ENCODE measurements at places on chromosomes 11 and 22.

GRCh38 chr11:6833356-6833755 lies 12.1 kb upstream of the OR10A5 start:
- no peak for DNase-seq

GRCh38 chr11:61670626-61671025 lies 9.6 kb upstream of the DAGLA start:
- no peak for DNase-seq

DNA sequence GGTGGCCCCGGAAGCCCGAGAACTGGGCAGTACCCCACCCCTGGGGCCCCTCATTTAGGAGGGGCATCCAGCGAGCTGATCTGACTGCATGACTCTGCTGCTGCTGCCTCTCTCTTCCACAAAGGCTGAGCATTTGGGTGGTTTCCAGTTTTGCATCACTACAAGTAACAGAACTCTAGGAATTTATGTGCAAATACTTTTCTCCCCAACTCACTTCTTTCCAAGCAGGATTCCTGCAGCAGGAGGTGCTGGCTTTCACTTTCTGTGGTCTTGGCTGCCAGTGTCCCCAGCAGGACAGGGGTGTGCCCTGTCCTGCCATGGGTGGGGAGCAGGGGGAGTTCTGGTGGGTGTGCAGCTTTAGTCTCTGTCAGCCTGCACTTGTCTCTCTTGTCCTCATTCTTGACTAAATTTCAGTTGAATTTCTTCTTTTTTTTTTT lies 21.2 kb downstream of the UPB1 start:
- DNase-seq = peak; percentile 87

DNA sequence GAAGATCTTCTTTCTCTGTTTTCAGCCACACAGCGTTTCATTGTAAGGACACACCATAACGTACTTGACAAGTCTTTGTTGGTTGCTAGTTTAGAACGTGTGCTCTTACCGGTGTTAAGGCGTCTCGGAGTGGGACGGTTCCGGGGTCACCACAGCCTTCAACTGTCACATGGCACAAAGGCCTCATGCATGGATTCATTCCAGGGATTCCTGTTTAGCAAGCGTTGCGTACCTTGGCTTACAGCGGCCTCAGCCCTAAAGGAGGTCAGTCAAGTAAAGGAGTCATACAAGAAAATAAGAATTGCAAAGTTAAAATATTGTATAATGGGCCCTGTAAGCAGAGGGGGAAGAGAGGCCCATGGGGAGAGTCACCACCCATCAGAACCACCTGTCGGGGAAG lies 2.2 kb upstream of the SCGB1A1 start:
- no peak for DNase-seq

DNA sequence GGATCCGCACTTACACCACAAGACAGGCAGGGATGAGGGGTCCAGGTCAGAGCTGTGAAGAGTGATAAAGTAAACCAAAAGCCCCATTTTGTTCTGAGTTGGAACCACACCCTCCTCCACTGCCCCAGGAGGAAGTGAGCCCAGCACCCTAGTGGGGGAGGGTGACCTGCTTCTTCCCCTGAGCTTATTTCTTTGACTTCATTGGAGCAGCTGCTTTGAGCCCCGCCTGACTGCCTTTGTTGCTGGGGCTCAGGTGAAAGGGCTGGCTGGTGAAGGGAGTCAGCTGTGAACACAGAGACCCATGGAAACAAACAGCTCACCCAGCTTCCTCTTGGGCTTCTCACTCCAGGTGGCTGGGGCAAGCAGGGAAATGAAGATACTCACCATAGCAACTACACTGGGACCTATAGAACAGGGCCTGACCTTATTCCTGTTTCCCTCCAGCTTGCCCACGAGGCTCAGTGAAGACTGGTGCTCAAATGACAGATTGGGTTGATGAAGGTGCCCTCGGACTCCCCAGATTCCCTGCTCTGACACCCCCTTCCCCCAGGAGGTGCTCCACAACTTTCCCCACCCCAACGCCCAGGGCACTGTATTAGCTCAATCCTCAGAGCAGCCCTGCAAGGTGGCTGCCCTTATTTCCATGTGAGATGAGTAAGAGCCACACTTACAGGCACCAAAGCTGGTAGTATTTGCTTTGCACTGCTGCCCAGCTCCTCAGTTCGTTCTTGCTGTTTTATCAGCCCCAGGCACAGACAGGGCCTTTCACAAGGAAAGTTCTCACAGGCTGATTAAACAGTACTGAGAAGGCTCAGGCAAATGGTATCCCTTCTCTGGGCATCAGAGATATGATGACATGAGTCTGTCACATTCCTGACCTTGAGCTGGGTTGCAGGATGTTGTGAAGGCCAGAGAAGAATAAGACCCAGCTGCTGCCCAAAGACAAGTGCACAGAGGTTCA lies 2.4 kb downstream of the UCP2 start:
- DNase-seq = no peak

- DNase-seq = no peak
Observed at GRCh38 chr11:74978041-74978440, 10.7 kb upstream of the NEU3 start.

GRCh38 chr11:2517016-2517385 lies 72.2 kb downstream of the KCNQ1 start:
- DNase-seq = no peak

DNA sequence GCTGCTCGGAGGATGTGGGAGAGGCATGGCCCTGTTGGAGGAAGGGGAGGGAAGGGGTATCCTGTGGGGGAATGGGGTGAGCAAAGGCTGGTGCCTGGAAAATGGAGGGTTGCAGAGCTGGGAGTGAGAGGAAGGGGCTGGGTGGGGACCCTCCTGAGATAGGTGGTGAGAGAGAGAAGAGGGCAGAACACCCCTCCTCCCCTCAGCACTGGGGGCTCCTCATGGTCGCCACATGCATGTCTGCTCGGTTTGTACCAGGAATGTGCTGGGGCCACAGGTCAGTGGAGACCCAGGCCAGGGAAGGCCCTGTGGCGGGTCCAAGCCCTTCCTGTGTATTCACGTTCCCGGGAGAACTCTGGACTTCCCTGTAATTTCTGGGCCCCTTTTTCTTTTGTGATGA lies 27.8 kb upstream of the ACR start:
- no peak for DNase-seq

GRCh38 chr11:103936059-103936458 lies 100.4 kb upstream of the DDI1 start:
- no peak for DNase-seq

- no peak for DNase-seq
Observed at GRCh38 chr22:44548981-44549380, 50.9 kb upstream of the RTL6 start.

GRCh38 chr11:7787239-7787638 lies 9.5 kb downstream of the OR5P2 start:
- DNase-seq = no peak

GRCh38 chr11:116791002-116791812 lies 472 bp downstream of the APOA5 start:
- peak; percentile 55 for DNase-seq

DNA sequence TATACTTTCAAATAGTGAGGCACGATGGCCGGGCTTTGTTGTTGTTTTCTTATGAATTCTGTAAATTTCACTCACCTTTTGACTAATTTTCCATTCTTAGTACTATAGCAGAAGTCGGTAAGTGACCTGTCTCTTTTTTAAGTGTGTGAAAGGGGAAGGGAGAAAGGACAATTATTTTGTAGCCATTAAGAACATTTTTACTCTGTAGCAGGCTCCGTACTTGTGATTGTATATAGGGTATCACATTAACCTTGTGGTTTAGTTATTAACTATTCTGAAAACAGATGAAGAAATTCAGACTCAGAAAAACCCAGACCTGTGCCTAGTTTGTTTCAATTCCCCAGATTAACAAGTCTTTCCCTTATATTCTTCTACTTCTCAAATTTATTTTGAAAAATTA lies 78.7 kb downstream of the CASP12 start:
- no peak for DNase-seq

DNA sequence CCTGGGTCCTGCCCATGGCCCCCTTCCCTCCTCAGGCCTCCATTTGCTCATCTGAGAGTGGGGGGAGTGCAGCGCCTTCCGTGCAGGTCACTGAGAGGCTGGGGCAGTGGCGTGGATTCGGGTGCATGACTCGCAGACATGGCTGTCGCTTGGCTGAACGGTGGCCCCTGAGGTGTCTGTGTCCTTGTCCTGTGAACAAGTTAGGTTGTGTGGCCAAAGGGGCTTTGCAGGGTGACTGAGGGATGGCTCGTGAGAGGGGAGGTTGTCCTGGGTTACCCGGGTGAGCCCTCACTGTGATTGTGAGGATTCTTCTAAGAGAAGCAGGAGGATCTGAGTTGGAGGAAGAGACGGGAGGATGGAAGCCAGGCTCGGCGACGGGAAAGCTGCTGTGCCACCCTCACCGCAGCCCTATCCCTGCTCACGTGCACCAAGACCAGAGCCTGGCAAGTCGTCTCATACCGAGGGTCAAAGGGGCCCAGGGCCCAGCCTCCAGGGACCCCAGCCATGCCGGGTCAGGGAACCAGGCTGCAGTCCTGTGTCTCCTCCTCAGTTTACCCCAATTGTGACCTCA lies 79.1 kb downstream of the KCNQ1 start:
- no peak for DNase-seq

DNA sequence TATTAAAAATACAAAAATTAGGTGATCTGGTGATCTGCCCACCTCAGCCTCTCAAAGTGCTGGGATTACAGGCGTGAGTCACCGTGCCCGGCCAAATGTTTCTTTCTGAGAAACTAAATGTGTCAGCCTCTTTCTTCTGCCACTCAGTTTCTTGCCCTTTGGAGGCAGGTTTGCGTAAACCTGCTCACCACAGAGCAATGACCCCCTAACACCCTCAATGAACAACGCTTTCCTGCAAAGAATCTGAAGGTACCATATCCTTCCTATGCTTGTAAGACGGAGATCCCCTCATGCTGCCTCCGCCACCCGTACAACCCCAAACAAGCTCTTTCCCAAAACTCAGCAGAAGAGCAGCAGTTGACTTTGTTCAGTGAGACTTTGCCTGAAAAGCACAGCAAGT lies 38.7 kb upstream of the TTLL12 start:
- no peak for DNase-seq

DNA sequence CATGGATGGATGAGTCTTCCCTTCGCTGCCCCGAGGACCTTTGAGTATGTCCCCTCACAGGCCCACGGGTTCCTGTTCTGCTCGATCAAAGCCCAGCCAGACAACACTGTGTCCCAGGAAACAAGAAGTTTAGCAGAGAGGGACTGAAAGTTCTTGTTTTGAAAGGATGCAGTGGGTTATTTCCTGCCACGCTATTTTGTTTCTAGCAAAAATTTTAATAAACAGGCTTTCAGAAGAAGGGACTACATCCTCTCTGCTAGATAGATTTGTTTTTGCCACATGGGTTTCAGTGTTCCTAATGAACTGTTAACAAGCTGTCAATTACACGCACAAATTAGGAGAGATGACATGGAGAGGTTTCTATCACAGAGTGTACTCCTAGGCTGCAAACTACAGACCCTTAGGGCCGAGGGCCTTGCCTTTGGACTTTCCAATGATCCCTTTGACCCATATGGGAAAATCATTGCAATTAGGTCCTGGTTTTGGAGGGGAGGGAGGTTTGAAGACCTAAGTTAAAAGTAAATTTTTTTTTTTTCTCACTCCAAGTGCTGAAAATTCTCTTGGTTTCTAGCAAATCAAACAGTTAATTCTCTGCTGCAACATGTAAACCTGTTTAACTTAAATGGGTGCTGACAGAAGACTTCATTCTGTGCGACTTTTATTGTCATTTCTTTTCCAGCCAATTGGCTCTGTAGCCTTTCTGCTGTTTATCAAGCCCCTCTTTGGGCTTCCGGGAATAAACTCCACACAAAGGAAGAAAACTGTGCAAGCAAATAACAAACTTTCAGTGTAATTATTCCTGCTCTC lies 81.4 kb downstream of the RCN1 start:
- DNase-seq = no peak

DNA sequence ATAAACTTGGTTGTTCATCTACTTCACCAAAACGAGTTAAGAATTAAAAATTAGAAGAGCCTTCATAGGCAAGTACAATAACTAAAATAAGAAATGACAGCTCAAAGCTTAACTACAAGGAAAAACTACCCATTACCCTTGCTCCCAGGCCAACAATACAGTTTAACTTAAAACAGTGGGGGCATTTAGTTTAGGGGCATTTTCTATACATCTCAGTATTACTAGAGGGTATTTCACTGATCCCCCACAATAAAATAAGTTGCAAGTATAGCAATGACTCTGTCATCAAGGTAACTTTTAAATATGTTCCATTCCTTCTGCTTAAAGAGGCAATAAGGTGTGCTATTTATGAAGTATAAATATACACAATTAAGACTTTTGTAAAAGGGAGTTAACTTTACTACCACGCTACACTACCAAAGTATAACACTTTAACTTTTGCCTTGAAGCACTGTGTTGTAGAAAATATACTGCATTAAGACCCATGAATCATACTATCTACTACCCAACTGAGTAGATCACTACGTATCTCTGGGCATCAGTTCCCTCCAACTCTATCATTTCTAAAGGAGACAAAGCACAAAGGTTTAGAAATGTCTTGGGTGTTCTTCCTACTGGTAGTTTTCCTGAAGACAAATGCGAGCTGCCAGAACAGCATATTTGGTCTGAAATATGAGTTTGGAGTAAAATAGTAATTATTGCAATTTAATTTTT lies 29.8 kb downstream of the CHORDC1 start:
- no peak for DNase-seq

DNA sequence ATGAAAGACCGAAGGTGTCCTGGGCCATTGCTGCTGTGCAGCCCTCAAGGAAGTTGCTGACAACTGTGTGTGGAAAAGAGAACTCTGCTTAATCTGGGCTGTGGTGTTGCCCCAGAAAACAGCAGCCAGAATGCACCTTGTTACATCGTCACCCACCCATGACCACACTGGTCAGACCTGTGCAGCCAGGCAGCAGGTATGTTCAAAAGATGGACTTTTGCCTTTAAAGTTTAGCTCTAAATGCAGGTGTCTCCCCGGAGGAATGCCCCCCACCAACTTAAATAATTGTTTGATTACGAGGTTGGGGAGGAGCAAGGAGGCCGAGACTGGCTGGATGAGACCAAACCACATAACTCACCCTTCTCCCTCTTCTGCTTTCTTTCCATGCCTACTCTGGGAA lies 15.3 kb upstream of the POLA2 start:
- DNase-seq = no peak

DNA sequence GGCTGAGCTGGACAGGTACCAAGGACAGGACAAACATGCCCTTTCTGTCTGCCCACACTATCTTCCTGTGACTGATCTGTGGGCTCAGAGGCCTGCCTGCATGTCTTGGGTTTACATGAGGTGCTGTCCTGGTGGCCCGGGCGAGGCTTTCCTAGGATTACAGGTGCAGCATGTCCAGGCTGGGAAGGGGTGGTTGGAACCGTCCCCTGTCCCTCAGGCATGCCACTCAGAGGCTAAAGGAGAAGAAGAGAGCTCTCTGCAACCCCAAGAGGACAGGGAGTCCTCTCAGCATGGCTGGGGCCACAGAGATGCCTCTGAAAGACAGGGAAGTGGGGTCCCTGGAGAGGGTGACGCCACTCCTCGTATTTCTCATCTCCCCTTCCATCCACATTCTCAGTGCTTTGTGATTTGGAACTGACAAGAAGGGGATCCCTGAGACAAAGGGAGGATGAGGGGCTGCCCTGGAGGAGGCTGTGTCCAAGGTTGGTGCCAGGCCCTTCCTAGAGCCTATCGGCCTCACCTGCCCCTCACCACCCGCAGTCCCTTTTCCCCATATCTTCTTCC lies 64.6 kb upstream of the LMO1 start:
- DNase-seq = no peak

GRCh38 chr11:14125529-14125928 lies 163.0 kb downstream of the SPON1 start:
- no peak for DNase-seq

GRCh38 chr11:57055744-57056143 lies 67.0 kb downstream of the OR5AK2 start:
- no peak for DNase-seq
